ENCODE measurements at places on chromosomes 2 and 18.

DNA sequence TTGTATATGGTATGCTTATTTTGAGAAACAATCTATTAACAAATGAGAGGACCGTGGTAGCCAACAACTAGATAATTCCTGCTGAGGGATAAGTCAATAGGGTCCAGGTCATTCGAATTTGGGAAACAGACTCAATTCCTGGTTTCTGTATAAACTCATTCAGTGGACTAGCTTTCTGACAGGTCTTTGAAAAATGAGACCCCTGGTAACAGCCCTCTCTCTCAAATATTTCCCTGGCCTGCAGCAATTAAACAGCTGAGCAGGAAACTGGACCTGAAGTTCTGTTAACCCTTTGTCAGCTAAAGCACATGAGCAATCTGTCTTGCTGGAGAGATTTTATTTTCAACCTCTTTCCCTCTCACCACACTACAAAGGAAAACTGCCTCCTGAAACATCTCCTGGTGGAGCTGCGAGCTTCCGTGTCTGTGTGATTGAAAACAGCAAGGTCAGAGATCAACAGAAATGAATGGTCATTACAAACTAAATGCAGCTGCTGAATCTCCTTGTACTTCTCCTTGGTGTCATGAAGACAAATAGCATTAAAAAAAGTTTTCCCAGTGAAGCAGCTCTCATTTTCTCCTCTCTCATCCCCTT, 70.3 kb upstream of the CCDC85A start:
- no peak for DNase-seq

DNA sequence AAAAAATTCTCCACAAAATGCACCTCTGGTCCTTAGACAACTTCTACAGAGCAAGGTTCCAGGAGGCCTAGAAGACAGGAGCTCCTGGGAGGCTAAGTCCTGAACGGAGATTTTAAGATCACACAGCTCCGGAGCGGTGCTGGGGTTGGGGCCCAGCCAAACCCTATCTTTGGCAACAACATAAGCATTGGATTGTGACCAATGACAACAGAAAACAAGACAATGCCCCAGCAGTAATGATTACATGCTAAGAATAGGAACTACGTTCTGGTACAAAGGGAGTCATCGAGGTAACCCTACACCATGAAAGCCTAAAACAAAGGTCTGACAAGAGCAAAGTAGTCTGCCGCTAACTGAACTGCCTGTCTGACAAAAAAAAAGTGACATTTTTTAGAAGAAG, 171.2 kb downstream of the CMPK2 start:
- DNase-seq = no peak

DNA sequence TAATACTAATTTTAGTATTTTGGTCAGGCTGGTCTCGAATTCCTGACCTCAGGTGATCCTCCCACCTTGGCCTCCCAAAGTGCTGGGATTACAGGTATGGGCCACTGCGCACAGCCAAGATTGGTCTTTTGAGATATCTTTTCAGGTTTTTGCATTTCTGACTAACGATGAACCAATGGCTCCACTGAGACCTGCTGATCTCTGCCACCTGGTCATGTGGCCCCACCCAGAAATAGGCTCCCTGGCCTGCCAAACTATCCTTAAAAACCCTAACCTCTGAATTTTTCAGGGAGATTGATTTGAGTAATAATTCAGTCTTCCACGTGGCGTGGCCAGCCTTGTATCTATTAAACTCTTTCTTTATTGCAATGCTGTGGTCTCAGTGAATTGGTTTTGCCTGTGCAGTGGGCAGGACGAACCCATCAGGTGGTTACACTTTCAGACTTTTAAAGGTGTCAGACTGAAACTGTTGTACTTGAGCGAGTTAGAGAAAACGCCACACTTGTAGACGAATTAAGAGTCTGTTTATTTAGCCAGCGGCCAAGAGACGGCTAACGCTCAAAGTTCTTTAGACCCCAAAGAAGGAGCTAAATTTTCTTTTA, 85.8 kb upstream of the MSH6 start:
- DNase-seq = no peak

DNA sequence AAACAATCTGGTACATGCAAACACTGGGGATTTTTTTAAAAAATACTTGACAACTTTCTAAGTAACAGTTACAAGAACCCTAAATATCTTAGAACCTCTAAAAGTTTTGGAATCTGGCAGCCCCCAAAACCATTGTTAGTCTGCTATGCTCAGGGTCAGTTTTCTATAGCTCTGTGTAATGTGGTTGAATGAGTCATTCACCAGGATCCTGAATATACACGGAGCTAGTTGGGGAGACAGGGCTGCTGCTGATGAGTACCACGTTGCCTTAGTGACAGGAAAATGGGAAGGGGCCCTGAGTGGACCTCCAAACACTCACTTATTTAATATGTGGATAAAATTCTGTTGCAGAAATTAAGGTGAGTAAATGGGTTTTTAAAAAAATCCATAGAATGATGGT, 36.9 kb upstream of the TANC1 start:
- no peak for DNase-seq

- no peak for DNase-seq
Measured at GRCh38 chr2:50722776-50723175, 309.2 kb downstream of the NRXN1 start.

- no peak for DNase-seq
Measured at GRCh38 chr2:86392873-86393518, 48.2 kb upstream of the KDM3A start.

Measured in SW 1271 (cell line).